H1 (cell line): ENCODE measurements at places on chromosomes 11 and 22.

DNA sequence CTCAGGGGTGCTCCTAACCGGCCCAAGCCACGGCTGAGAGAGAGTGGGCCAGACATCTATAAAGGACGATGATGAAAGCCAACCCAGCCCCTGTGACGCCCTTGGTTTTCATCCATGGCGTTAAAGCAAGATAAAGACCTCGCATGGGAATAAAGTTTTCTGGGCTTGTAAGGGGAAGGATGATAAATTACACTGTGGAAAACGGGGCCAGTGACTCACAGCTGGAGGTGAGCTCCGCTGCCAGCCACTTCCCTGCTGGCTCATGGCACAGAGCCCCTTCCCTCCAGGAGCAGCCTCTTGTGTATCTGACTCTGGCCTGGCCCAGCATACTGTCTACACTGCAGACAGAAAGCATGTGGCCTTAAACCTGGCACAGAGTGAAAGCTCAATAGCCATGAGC is 503.2 kb upstream of the B3GAT1 start:
- no peaks in the 10 kb centered on the region for H3K4me1 ChIP-seq
- no peak overlapping the region for H3K4me3 ChIP-seq
- no peaks in the 10 kb centered on the region for H3K27me3 ChIP-seq

GRCh38 chr11:59224351-59224928 is 11.7 kb upstream of the MPEG1 start:
- no peaks in the 10 kb centered on the region for H3K36me3 ChIP-seq
- no peak overlapping the region for H3K27ac ChIP-seq
- H3K4me3 ChIP-seq, result no peak overlapping the region
- DNase-seq, result no peak

DNA sequence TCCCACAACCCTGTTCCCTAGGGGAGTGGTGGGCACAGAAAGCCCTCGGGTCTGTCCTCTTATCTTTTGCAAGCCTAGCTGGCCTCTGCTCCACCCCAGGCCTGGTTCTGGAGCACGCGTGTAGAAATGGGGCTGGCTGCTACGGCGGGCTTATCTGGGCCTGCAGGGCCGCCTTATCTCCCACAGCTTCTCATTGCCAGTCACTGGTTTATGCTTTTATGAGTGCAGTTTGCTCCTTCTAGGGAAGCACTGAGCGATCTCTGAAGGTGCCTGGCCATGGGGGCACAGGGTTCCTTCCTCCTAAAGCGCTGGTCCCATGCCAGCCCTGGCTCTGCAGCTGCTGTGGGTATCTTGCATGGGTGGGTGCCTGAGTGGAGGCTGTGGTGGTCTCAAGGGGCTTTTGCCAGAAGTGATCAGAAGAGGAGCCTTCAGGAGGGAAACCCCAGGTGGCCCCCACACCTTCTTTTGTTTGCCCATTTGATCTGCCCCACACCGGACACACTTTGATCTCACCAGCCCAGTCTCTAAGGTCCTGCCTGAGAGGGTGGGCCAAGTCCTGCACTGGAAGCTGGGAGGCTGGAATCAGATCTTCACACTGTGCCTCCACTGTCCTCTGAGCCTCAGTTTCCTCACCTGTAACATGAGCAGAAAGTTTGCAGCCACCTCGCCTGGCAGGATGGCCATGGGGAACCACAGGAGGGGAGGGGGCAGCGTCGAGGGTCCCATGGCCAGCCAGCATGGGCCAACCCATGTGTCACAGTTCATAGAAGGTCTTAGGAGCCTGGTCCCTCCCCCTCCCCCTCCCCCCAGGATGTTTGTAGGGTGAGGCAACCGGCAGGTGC is 86.6 kb upstream of the FGF3 start:
- no peaks in the 10 kb centered on the region for H3K36me3 ChIP-seq
- no peaks in the 10 kb centered on the region for H3K4me1 ChIP-seq
- H3K27ac ChIP-seq, result no peak overlapping the region
- no peaks in the 10 kb centered on the region for H3K27me3 ChIP-seq
- DNase-seq, result no peak

DNA sequence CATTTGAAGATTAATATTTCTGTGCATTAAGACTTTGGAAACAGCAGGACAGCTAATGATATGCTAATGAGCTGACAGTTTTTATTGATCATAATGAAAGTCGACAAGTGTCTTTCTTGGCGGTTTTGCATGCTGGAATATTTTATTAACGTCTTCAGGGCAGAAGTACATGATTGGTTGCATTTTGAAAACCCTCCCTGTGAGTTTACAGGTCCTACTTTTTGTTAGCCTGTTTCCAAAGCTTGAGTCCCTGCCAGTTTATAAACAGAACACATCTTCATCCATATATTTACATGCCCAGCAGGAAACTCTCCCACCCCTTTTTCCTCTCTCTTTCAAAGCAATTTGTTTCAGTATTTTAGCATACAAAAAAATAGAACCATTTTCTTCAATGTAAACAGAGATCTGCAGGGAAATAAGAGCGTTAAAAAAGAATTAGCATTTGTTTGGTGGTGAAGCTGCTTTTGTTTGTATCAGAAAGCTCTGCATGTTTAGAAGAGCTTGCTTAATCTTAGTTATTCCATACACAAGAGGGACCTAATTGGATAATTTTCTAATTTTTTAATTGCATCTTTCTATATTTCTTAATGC is 243.6 kb downstream of the NELL1 start:
- no peak overlapping the region for H3K4me3 ChIP-seq
- H3K27me3 ChIP-seq, result no peaks in the 10 kb centered on the region
- H3K36me3 ChIP-seq, result no peaks in the 10 kb centered on the region
- H3K4me1 ChIP-seq, result no peaks in the 10 kb centered on the region; the same call in 1 of the 2 replicates
- no peak for DNase-seq

DNA sequence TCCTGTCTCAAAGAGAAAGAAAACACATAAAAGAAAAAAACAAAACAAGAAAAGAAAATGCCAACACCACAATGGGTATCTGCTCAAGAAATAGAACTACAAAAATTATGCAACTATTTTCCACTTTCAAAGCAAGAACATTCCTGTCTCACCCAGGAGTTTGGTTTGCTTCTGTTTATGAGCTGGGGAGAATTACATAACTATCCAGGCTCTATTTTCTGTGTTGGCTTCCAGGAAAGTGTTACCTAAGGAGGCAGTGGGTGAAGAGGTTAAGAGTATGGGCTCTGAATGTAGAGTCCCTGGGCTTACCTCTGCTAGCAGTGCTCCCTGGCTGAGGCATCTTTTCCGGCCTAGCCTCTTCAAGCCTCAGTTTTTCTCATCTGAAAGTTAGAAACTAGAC is 426.7 kb downstream of the MIAT start:
- no peak overlapping the region for H3K27ac ChIP-seq
- H3K4me1 ChIP-seq, result peaks cover 6% of the 10 kb centered on the region
- H3K4me3 ChIP-seq, result no peak overlapping the region
- H3K36me3 ChIP-seq, result no peaks in the 10 kb centered on the region

- H3K27ac ChIP-seq, result no peak overlapping the region
- peak; percentile 23 for DNase-seq
- no peaks in the 10 kb centered on the region for H3K36me3 ChIP-seq
- no peak overlapping the region; the same call in 1 of the 2 replicates for H3K4me3 ChIP-seq
- H3K4me1 ChIP-seq, result no peaks in the 10 kb centered on the region
Observed at GRCh38 chr11:129750343-129751292, 65.0 kb upstream of the TMEM45B start.

DNA sequence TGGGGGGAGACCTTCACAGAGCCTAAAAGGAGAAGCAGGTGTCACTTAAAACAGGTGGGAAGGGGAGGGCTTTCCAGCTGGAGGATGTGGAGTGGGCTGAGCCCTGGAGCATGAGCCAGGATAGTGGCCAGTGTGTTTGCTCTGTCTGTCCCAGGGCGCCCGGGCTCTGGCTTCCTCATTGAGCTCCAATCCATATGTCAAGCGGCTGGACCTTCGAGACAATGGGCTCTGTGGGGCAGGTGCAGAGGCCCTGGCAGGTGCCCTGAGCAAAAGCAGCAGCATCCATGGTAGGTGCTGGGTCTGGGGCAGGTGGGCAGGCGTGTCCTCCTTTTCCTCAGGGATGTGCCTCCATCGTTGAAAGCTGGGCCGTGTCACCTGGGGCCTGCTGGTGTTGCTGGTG is 2.0 kb downstream of the LRRC74B start:
- peaks cover 4% of the 10 kb centered on the region; the same call in 1 of the 2 replicates for H3K4me1 ChIP-seq
- peaks cover 2% of the 10 kb centered on the region; the same call in 1 of the 2 replicates for H3K27me3 ChIP-seq
- no peak for DNase-seq

DNA sequence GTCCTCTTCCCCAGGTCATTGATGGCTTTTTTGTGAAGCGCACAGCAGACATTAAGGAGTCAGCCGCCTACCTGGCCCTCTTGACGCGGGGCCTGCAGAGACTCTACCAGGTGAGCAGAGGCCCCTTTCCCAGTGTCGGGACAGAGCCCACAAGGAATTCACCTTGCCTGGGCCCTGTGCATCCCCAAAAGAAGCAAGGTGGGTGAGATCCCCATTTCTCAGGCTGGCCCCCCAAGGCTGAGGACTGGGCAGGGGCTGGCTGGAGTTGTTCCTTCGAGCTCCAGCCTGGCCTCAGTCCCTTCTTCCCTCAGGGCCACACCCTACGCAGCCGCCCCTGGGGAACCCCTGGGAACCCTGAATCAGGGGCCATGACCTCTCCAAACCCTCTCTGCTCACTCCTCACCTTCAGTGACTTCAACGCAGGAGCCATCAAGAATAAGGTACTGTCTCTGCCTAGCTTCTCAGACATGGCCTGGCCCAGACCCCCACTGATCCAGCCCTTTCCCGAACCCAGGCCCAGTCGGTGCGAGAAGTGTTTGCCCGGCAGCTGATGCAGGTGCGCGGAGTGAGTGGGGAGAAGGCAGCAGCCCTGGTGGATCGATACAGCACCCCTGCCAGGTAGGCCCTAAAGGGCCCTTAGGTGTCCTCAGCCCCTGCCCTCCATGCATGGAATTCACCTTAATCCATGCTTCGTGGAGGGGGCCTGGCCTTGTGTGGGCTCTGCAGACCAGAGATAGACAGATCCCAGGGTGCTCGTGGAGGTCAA is 4.7 kb downstream of the MUS81 start:
- H3K27ac ChIP-seq, result no peak overlapping the region
- peaks cover 10% of the 10 kb centered on the region for H3K4me1 ChIP-seq
- no peak for DNase-seq
- peaks cover 14% of the 10 kb centered on the region for H3K36me3 ChIP-seq

DNA sequence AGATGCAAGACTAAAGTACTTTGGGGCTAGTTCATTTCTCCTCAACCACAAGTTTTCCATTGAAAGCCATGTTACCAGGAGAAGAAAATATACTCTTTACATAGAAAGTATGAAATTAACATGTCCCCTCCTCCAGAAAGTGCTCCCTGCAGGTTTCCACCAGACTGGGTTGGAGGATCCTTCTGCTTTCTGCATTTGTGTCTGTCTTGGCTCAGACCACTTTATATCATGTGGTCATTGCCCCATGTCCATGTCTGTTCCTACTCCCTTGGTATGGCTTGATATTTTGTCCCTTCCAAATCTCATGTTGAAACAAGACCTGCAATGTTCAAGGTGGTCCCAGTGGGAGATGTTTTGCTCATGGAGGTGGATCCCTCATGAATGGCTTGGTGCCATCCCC is 28.4 kb upstream of the ACER3 start:
- no peaks in the 10 kb centered on the region for H3K36me3 ChIP-seq
- H3K27ac ChIP-seq, result no peak overlapping the region
- no peak overlapping the region for H3K4me3 ChIP-seq
- no peak for DNase-seq
- no peaks in the 10 kb centered on the region for H3K27me3 ChIP-seq
- no peaks in the 10 kb centered on the region for H3K4me1 ChIP-seq

GRCh38 chr11:86292912-86293616 is 9.0 kb upstream of the HIKESHI start:
- H3K27ac ChIP-seq, result no peak overlapping the region
- no peaks in the 10 kb centered on the region for H3K27me3 ChIP-seq
- H3K36me3 ChIP-seq, result no peaks in the 10 kb centered on the region
- H3K4me1 ChIP-seq, result no peaks in the 10 kb centered on the region

- H3K36me3 ChIP-seq, result no peaks in the 10 kb centered on the region
- H3K4me1 ChIP-seq, result no peaks in the 10 kb centered on the region
- no peak overlapping the region for H3K4me3 ChIP-seq
- no peaks in the 10 kb centered on the region for H3K27me3 ChIP-seq
- DNase-seq, result no peak
Observed at GRCh38 chr22:48478529-48479265, 1349.0 kb downstream of the BRD1 start.

- no peak for DNase-seq
- no peaks in the 10 kb centered on the region for H3K36me3 ChIP-seq
- no peaks in the 10 kb centered on the region for H3K27me3 ChIP-seq
- no peaks in the 10 kb centered on the region for H3K4me1 ChIP-seq
Observed at GRCh38 chr11:57163160-57163868, 18.4 kb upstream of the LRRC55 start.

GRCh38 chr11:132256528-132257279 is 886.3 kb downstream of the NTM start:
- no peak overlapping the region for H3K4me3 ChIP-seq
- H3K27me3 ChIP-seq, result no peaks in the 10 kb centered on the region
- H3K27ac ChIP-seq, result no peak overlapping the region
- DNase-seq, result no peak
- no peaks in the 10 kb centered on the region for H3K36me3 ChIP-seq
- no peaks in the 10 kb centered on the region for H3K4me1 ChIP-seq

- H3K4me1 ChIP-seq, result peaks cover 10% of the 10 kb centered on the region
- peaks cover 7% of the 10 kb centered on the region for H3K27me3 ChIP-seq
- peak overlapping the region; percentile 63 for H3K4me3 ChIP-seq
- H3K27ac ChIP-seq, result no peak overlapping the region
Observed at GRCh38 chr11:27720277-27720830, 20.1 kb upstream of the BDNF start.

GRCh38 chr11:30458541-30458940 is 127.6 kb downstream of the MPPED2 start:
- H3K27ac ChIP-seq, result no peak overlapping the region
- H3K36me3 ChIP-seq, result no peaks in the 10 kb centered on the region
- no peak for DNase-seq
- no peak overlapping the region for H3K4me3 ChIP-seq

DNA sequence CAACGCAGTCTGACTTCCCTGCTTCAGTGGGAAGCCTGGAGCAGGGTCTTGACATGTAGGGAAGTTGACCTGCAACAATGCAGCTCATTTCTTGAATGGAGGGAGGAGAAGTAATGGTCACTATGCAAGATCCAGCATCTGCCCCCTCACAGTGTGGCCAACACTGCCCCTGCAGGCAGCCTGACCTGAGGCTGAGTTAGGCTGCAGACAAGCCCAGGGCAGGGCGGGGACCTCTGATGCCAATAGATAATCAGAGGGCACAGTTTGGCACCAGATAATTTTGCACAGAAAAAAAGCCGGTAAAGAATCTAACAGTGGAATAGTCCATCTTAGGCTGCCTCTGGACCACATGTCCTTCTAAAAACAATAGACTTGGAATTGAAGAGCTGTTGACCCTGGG is 182.3 kb downstream of the DSCAML1 start:
- peaks cover 2% of the 10 kb centered on the region; the same call in 1 of the 2 replicates for H3K27me3 ChIP-seq
- H3K4me1 ChIP-seq, result peaks cover 28% of the 10 kb centered on the region
- H3K27ac ChIP-seq, result no peak overlapping the region
- H3K36me3 ChIP-seq, result no peaks in the 10 kb centered on the region
